ENCODE measurements at places on chromosomes 11 and 22.

- DNase-seq: no peak
Observed at GRCh38 chr11:67285541-67286498, 3.3 kb upstream of the ANKRD13D start.

GRCh38 chr11:44437122-44437521 lies 127.2 kb upstream of the ALX4 start:
- no peak for DNase-seq

GRCh38 chr11:126403022-126403581 lies 47.6 kb downstream of the ST3GAL4 start:
- DNase-seq: no peak

DNA sequence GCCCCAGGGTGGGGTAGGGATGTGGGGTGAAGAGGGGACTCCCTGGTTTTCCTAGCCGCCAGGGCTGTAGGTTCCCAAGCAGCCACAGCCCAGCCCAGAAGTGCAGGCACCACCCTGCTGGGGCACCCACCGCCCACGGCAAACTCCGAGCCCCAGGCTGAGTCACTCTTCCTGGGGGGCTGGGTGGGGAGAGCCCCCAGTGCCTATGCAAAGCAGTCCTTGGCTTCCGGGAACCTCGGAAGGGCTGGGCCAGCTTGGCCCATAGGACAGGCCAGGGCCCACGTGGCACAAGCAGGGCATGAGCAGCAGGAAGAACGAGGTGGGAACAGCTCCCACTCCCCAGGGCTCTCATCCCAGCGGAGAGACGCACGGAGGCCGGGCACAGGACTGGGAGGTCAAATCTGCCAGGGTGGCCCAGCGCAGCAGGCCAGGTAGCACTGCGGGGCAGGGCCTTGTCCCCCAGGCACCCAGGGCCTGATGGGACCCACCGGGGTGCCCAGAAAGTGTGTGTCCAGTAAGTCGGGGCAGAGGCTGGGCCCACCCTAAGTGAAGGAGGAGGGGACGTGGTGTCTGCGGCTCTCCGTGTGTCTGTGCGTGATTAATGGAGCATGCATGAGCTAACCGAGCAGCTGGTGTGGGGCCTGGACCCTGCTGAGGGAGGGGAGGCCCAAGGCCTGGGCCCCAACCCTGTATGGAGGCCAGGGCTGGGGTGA lies 4.6 kb upstream of the IL17REL start:
- no peak for DNase-seq

- no peak for DNase-seq
Observed at GRCh38 chr11:82995235-82995634, 76.5 kb downstream of the RAB30 start.

- no peak for DNase-seq
Observed at GRCh38 chr11:125468025-125468424, 28.0 kb downstream of the FEZ1 start.

DNA sequence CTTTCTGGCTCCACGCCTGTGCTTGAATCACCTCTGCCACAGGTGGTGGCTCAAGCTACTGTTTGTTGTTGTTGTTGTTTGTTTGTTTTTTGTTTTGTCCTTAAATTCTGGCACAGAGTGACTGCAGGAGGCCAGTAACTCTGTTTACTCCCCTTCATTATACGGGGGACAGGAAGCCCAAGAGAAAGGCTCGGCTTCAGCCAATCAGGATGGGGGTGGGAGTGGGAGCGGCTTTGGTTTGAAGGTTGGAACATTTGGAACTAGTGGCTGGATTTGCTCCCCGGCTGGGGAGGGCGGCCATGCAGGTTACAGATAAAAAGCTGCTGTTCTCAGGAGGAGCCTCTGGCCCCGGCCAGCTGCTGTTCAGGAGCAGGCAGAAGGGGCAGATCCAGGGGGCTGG lies 19.7 kb upstream of the CABP2 start:
- no peak for DNase-seq

DNA sequence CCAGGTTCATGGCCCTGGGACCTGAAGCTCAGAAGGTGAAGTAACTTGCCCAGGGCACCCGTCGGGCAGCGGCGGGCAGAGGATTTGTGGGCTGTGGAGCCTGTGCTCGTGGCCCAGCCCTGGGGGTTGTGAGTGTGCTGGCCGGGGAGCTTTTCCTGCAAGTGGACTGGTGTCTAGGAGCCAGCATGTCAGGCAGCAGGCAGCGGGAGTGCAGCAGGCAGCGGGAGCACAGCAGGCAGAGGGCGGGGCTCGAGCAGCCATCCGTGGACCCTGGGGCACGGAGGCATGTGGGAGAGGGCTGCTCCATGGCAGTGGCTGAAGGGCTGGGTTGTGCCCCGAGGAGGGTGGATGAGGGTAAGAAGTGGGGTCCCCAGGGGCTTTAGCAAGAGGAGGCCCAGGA lies 72.7 kb upstream of the PPP6R3 start:
- no peak for DNase-seq

GRCh38 chr11:65870706-65871681 lies 1.6 kb downstream of the EFEMP2 start:
- no peak for DNase-seq

- no peak for DNase-seq
Observed at GRCh38 chr11:62592146-62592815, 958 bp upstream of the TUT1 start.
